ENCODE measurements at places on chromosomes 12 and 14.

GRCh38 chr14:49512147-49512551 is 74.0 kb downstream of the RPS29 start:
- DNase-seq, result no peak

- DNase-seq, result peak; percentile 55
Measured at GRCh38 chr12:76878099-76878898, 520 bp downstream of the CSRP2 start.

GRCh38 chr14:61513986-61514830 is 181.1 kb upstream of the HIF1A start:
- no peak for DNase-seq

DNA sequence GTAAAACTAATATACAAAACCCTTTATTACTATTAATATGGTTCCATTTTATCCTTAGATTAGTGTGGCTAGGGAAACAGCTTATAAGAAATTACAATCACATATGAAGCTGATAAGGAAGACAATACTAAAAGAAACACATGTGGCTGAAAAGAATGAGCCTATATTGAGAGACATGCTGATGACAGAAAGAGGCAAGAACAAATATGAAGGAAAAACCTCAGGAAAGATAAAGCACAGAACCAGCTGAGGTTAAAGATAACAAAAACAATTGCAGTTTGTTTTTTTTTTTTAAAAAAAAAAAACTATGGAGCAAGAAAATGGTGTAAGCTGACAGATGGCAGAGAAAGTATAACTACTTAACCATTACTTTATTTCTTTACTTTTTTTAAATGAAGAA is 69.2 kb upstream of the OSBPL8 start:
- peak; percentile 22 for DNase-seq

DNA sequence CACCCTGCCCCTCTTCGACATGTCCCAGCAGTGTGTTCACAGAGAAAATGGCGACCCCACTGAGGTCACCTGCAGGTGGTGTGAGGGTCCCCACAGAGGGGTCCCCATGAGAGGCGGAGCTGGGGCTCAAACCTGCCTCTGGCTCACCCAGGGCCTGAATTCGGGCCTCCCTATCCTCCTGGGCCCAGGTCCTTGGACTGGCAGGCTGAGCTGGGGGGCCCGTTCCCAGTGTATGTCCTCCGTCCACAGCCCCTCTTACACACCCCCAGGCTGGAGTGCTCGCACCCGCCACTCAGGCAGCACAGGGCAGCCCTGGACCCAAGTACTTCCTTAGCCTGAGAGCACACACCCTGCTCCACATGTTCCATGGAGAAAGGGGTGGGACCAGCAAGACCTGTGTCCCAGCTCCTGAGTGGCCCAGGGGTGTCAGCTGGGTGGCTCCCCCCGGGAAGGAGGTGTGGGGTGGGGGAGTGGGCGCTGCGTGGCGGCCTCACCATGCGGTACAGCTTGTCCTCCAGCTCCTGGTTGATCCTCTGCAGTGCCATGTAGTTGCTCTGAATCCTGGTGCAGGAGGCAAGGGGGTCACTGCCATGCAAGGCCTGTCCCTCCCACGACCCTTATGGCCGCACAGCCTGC is 42.6 kb downstream of the BEGAIN start:
- no peak for DNase-seq

DNA sequence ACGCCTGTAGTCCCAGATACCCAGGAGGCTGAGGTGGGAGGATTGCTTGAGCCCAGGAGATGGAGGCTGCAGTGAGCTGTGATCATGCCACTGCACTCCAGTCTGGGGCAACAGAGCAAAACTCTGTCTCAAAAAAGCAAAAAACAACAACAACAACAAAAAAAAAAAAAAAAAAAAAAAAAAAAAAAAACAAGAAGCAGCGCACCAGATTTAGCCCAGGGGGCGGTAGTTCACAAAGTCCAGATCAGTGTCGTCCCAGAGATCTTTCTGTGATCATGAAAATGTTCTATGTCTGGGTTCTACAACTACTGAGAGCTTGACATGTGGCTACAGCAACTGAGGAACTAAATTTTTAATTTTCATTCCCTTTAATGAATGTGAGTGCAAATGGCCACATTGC is 27.4 kb downstream of the OAS2 start:
- DNase-seq, result peak; percentile 29

GRCh38 chr12:43806737-43807072 is 588 bp upstream of the TWF1 start:
- DNase-seq, result no peak

DNA sequence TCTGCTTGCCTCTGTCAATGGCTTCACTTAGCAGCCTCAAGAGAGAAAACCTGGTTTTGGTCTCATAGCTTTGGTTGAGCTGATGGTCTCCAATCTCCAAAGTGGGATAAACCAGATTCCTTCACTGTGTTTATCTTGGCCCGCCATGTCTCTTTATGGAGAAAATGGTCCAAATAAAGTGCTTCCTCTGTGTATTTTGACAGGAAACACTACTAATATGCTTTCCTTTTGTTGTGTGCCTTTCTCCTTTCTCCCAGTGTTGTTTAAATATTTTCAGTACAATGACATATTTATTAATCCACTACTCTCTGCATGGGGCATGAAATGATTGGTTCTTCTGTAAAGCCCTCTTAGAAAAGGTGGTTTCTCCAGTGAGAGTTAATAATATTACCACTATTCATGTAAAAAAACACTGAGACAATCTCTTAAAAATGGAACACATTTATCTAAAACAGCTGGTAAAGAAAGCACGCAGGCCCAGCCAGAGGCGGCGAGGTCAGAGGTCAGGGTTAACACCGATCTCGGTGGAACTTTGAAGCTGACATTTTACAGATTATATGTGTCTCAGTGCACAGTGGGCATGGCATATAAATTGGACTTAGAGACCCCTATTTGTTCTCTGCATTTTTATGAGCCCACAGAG is 24.2 kb downstream of the TMEM30B start:
- no peak for DNase-seq

GRCh38 chr12:69495071-69495470 is 24.9 kb downstream of the FRS2 start:
- DNase-seq, result no peak

DNA sequence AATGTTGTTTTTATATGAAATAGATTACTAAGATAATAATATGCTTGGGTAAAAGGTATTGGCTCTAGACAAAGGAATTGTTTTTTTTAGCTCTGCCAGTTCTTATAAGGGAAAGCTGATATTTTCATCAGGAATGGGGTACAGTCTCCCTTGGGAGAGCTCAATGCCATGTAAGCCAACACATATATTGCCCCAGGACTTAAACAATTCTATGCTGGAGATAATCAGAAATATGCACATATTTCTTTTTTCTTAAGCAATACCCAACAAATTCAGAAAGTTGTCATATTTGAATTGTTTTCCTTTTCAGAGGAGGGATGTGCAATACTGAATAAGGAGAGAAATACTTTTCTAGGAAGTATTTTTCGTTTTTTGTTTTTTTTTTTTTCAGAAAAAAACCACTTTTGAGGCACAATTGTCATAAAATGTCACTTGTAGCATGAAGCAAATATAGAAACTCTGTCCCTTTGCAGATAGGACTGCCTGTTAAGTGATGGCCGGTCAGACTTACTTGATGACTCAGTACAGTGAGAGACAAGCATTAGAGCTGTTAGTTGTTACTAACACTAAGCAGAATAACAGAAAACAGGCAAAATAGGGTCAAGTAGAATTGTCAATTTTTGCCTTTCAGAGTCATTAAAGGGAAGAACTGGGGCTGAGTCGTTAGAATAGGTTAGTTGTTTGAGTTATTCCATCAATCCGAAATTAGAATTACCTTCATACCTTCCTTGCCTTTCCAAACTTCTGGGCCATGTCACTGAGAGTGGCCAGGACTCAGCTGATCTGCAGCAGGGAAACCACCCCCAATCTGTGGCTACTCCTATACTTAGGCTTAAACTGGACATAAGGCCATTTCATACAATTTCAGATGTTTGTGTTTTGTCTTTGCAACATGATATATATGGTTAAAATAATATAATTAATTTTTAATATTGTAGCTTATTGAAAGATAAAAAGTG is 168.1 kb downstream of the SLC38A4 start:
- DNase-seq, result no peak

DNA sequence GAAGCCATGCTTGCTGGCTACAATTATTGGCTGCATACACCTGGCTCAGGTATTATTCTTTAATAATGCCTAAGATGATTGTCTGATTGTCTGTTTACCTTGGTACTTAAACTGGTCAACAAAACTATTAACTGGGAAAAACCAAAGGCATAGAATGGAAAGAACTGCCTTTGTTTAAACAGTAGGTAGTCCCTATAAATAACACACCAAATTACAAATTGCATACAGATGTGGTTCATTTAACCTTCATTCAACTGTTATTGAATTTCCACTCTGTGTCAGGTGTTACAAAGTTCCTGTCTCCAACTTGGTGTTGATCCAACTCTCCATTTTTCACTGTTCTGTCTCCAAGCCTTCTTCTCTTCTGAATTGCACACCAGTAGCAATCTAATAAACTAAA is 79.8 kb upstream of the FSCB start:
- DNase-seq, result no peak

- no peak for DNase-seq
Measured at GRCh38 chr12:76020731-76021672, 10.6 kb downstream of the PHLDA1 start.

GRCh38 chr12:106343214-106343528 is 14.4 kb upstream of the POLR3B start:
- DNase-seq, result no peak

- DNase-seq, result no peak
Measured at GRCh38 chr14:36260970-36261640, 59.3 kb downstream of the MBIP start.

DNA sequence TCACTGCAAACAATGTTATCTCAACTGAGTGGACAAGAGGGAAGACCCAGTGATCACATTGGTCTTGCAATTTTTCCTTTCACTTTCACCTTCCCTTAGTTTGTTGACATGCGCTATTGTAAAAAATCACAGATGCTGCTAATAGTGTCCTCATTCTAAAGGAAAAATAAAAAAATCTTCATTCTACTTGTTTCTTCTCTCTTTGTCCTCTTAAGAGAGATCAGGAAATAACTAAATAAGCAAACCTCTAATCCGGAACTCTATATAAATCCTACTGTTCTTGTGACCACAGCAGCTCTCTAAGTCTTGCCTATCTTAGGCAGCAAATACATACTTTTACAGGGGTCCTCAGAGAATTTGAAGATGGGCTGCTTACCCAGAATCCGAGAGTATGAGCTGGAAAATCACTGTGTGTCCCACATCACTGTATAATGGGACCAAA is 257.7 kb downstream of the NAV3 start:
- DNase-seq, result no peak

DNA sequence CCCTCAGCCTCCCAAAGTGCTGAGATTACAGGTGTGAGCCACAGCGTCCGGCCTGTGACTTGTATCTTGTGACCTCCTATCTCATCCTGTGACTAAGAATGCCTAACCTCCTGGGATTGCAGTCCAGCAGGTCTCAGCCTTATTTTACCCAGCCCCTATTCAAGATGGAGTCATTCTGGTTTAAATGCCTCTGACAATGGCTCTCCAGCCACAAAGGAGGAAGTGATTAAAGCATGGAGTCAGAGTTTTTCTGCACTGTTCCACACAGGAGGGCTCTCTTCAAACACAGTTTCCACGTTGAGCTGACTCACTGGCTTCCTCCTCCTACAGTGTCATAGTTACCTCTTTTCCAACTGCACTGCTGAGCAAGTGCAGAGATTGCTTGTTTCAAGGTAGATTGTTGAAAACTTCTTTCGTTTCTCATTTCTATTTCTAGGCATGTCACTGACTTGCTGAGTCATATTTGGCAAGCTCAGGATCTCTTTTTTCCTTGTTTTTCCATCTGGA is 383.8 kb downstream of the PCNX1 start:
- no peak for DNase-seq

DNA sequence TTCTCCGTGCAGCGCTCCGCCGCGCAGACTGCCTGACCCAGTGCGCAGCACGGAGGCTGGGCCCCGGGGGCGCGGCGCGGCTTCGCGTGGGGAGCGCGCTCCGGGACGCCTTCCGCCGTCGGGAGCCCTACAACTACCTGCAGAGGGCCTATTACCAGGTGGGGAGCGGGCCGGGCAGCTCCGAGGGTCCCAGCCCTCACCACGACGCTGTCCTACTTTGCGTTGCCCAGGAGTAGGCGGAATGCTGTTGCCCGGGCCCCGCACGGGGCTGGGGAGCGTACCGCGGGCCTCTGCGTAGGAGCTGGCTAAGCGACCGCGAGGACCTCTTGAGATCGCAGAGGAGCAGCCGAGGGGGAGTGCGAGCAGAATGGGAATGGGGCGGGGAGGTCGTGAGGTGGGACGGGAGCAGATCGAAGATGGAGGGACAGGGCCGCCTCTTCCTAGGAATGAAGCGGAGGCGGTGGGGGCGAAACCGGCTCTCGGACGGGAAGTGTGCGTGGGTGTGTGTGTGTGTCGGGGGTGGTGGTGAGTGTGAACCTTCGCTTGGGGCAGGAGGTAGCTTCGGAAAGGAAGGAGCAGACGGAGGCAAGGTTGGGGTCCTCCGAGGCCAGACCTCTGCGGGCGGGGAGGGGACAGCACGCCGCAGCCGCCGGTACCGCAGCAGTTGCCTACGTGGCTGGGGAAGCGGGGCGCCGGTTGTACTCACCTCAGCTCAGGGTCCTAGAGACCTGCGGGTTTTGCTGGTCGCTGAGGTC is 751 bp downstream of the P3H3 start:
- DNase-seq, result peak; percentile 90

DNA sequence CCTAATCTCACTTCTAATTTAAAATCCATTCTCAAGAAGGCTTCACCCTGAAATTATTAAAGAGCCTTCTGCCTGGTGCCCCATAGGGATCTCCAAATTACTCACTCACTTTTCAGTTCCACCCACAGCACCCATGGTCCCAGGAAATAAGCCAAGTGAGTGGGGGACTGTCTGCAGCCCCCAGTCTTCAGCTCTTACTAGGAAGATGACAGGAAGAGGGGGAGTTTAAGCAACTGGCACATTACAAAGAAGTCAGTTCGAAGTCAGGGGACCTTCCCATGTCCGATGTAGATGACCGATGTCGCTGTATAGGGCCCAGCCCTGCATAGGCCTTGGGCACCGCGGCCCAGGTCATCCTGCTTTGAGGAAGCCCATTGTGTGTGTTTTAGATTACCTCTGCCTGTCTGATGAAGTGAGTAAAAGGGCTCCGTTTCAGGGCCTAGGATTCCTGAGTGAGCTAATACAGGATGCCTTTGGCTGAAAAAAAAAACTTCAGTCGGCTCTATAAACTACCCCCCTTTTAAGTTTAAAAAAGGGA is 1.9 kb downstream of the ACTN1 start:
- no peak for DNase-seq

GRCh38 chr12:53754633-53755264 is 3.0 kb upstream of the CISTR start:
- DNase-seq, result peak; percentile 79

- no peak for DNase-seq
Measured at GRCh38 chr12:65444996-65445395, 166.5 kb downstream of the MSRB3 start.

DNA sequence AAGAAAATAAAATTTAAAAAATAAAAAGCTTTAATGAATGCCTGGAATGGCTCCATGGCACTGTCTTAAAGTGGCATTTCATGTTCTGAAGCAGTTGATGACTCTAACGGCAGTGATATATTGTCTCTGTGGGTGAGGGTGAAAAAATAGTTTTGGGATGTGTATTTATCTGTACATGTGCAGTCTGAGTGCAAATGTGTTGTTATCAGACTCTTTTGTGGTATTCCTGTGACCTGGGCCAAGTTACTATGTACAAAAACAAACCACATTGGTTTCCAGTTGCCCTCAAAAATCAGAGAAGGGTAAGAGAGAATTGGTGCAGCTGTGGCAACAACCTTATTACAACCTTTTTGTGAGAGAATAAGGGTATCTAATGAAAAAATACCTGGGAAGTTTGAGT is 81.7 kb upstream of the CCDC91 start:
- no peak for DNase-seq
